Activated CD4-positive, alpha-beta T cell treated with anti-CD3 and anti-CD28 coated beads for 48 hours (primary cell): ENCODE measurements at places on chromosomes 2 and 18.

- no peak for DNase-seq
These were observed 86.1 kb downstream of the ACVR1 start for GRCh38 chr2:157789933-157790511.

GRCh38 chr2:57965219-57965618, 81.4 kb upstream of the VRK2 start:
- no peak for DNase-seq

GRCh38 chr2:45275806-45276205, 266.6 kb upstream of the SIX2 start:
- no peak for DNase-seq

DNA sequence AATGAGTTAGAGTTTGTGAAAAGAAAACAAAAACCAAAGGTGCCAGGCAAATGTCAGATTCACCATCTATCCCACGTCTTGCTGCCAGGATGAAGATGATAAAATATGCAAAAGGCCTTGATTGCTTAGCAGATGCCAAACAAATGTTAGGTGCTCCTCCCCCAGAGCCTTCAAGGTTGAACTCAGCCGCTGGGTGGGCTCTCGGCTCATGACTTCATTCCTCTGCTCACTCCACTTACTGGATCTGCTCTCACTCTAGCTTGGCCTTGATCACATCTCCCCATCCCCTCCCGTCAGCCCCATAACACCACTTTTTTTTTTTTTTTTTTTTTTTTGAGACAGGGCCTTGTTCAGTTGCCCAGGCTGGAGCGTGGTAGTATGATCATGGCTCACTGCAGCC, 38.5 kb downstream of the SH2D6 start:
- DNase-seq, result no peak

- DNase-seq, result no peak
These were observed 164.3 kb upstream of the PIK3C3 start for GRCh38 chr18:41790687-41791086.

DNA sequence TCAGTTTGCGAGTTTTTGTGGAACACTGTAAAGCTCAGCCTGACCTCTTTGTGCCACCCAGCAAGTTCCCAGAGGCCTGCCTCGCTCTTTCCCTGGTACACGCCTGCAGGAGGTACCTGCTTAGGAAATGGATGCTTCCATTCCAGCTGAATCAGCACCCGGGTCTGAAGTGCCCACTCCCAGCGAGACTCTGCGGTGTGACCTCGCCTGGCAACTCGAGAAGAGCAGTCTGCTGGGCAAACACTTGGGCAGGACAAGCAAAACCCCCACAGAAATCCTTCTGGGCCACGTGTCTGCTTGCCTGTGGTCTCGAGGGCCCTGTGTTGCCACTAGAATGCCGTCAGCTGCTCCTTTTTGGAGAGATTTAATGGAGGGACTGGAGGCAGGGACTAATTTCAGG, 127.6 kb downstream of the MAPK4 start:
- no peak for DNase-seq

GRCh38 chr18:3863006-3863405, 413.0 kb downstream of the TGIF1 start:
- no peak for DNase-seq

GRCh38 chr2:112893752-112894151, 17.2 kb upstream of the IL37 start:
- DNase-seq, result no peak

GRCh38 chr2:240554767-240555493, 2.9 kb downstream of the ANKMY1 start:
- DNase-seq, result no peak

GRCh38 chr2:214946949-214947348, 137.5 kb upstream of the BARD1 start:
- DNase-seq, result no peak
